ENCODE measurements at places on chromosomes 13 and 19. TPM values are rescaled to one million over a fixed set of nuclear protein-coding genes. Genes with fewer than 3 reads are reported as not detected.

The CALR3 gene
- not detected for total RNA-seq

The HS6ST3 gene
- total RNA-seq, result not detected

The SYNE4 gene
- 0.28 TPM for total RNA-seq

The DDX49 gene
- 45.7 TPM for total RNA-seq

The FNDC3A gene
- total RNA-seq, result 22.2 TPM

The NR2F6 gene
- 64.7 TPM for total RNA-seq

The IGFL1 gene
- 1.7 TPM for total RNA-seq

The ACTMAP gene
- total RNA-seq, result 19.7 TPM

The FAM124A gene
- total RNA-seq, result 2.0 TPM

The USHBP1 gene
- total RNA-seq, result not detected

The UCHL3 gene
- total RNA-seq, result 47.8 TPM

Measured in A549 treated with Mapracorat at 1 μM for 4 hours (cell line).